ENCODE measurements at places on chromosomes 3 and 15.

- DNase-seq: no peak
Observed at GRCh38 chr15:85588677-85589076, 206.0 kb downstream of the KLHL25 start.

- no peak for DNase-seq
Observed at GRCh38 chr3:196843435-196844110, 24.1 kb upstream of the SENP5 start.

DNA sequence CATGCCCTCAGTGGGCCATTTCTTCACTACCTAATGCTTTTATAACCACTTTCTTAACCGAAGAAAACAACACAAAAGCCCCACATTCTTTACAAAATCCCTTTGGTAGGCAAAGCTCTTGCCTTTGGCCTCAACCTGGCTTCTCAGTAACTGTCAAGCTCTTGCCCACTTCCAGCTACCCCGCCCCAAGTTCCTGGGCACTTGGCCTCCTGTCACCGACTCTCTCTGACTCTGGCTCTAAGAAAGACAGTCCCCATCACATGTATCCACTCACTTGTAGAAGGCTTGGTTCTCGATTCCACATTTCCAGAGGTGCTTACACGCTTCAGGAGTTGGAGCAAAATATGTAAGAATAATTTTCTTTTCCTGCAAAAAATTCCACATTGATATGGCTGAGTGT is 61.1 kb downstream of the WDR76 start:
- DNase-seq: no peak

GRCh38 chr15:36940636-36941260 is 159.6 kb downstream of the MEIS2 start:
- no peak for DNase-seq

- no peak for DNase-seq
Observed at GRCh38 chr15:34070003-34070402, 31.0 kb upstream of the AVEN start.

- peak; percentile 27 for DNase-seq
Observed at GRCh38 chr15:55588070-55588814, at the start of gene PYGO1. Gene PYGO1, minus strand, starts transcription at chr15:55588345. Its CDS starts 462 bp downstream, at chr15:55587883.

DNA sequence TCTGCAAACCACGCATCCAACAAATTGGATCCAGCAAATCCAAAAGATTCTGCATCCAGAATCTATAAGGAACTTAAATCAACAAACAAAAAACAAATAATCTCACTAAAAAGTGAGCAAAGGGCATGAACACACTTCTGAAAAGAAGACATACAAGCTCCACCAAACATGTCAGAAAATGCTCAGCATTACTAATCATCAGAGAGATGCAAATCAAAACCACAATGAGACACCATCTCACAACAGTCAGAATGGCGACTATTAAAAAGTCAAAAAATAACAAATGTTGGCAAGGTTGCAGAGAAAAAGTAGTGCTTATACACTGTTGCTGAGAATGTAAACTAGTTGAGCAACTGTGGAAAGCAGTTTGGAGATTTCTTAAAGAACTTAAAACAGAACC is 21.6 kb upstream of the SLC25A36 start:
- no peak for DNase-seq

DNA sequence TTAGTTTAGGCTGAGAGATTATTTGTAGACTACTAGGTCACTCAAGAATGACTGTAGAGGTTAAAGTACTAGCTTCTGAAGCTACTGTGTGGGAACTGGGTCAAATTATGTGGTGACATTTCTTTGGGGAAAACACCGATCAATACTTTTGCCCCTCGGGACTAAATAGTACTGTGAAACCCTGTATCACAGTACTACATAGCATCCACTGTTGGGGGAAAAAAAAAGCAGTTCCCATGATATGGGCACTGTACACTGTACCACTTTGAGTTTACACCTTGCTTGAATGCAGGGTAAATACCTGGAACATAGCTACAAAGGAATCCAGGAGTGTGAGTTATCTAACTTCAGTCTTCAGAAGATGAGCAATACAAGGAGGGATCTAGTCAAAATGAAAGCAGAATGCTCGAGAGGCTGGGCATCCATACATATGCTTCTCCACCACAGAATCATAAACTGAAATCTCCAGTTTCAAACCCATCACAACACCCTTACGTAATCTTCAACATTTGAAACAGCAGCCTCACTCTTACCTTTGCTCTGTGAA is 311.4 kb downstream of the UNC13C start:
- DNase-seq: no peak

DNA sequence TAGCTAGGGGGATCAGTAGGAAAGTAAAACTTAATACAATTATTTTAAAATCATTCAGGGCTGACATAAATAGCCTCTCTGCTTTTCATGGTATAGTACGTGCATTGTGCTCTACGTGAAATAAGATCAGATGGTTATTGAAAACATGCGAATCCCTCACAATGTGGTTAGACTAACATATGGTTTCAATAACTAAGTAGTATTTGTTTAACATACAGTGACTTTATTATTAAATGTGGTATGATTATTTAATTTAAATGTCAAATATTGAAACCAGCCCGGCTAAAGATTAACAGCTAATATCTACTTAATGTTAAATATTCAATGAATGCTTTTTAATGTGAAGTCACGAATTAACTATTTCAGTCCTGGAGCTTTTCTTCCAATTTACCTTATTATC is 473.9 kb upstream of the THBS1 start:
- no peak for DNase-seq

GRCh38 chr15:60091157-60091556 is 87.0 kb downstream of the FOXB1 start:
- DNase-seq: no peak

GRCh38 chr3:65168547-65168946 is 480.7 kb upstream of the ADAMTS9 start:
- DNase-seq: no peak

GRCh38 chr3:194434503-194434902 is 35.4 kb upstream of the GP5 start:
- DNase-seq: no peak

GRCh38 chr3:98737301-98737700 is 25.8 kb upstream of the ST3GAL6 start:
- DNase-seq: no peak

GRCh38 chr3:126135071-126135405 is 45.3 kb downstream of the ALDH1L1 start:
- no peak for DNase-seq

DNA sequence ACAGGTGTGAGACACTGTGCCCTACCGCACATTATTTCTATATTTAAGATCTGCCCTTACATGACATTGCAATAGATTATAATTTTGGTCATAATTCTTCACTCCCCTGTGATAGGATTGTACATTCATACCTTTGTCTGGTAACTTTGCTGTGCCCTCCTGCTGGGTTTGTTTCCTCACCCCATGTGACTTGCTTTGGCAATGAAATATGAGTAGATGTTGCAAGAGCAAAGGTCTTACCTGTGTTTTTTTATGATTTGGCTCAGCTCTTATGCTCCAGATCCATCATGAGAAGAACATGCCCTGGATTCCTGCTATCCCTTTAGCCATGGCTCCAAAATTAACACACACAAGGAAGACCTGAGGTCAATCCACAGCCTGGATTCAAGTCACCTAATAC is 137.7 kb upstream of the EOMES start:
- DNase-seq: no peak

DNA sequence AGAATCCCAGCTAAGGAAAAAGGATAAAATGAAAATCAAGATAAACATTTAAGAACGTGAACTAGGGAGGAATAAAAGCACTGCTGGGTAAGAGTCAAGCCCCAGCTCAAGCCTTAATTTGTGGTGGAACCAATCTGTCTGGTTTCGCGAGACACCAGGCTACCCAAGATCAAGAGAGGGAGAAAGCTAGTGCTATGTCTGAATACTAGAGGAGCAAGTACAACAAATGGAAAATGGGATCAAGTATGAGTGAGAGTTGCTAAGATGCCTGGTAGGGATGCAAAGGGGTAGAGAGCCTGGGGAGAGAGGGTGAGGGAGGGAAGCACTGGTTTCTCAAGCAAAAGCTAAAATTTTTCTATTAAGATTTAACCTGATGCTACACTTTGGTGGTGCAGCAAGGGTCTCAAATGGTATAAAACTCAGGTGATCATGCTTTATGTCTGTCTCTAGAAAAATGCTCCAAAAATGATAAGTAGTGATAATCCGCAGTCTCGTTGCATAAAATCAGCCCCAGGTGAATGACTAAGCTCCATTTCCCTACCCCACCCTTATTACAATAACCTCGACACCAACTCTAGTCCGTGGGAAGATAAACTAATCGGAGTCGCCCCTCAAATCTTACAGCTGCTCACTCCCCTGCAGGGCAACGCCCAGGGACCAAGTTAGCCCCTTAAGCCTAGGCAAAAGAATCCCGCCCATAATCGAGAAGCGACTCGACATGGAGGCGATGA is 1.7 kb upstream of the SETD5 start:
- no peak for DNase-seq

- no peak for DNase-seq
Observed at GRCh38 chr3:128551867-128552266, 58.9 kb upstream of the GATA2 start.

DNA sequence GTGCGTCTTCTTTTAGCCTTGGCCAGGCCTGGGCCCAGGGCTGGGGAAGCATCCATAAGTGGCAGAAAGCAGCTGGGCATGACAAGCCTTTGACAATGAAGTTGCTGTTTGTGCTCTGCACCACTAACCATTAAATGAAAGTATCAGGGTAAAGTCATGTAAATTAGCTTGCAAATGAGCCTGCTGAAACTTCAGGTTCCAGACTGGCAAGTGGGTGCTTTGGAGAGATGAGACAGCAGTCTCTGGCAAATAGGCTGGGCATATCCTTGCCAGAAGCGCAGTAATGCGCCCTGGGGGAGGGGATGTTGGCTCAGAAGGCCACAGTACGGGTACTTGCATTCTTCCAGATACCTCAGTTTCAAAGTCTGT is 40.7 kb downstream of the RAB6B start:
- DNase-seq: no peak

DNA sequence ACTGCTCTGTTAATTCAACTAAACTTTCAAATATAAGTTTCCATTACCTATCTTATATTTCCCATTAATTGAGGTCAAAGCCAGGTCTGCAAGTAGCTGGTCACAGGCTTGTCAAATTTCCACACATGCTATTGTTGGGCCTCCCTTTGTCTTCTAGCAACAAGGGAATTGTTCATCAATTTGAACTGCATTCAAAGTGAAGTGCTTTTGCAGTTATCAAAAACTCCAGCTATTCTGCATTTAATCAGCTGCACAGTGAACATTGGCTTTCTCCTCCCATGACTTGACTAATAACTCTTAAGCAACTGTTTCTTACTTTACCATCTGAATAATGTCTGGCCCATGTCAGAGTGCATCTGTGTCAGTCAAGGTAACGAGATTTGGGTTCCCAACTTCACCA is 198.4 kb downstream of the KCNH8 start:
- DNase-seq: no peak

- DNase-seq: peak; percentile 66
Observed at GRCh38 chr15:68795298-68795848, 25.3 kb downstream of the ANP32A start.

- DNase-seq: no peak
Observed at GRCh38 chr3:133191818-133192217, 153.6 kb downstream of the TMEM108 start.

DNA sequence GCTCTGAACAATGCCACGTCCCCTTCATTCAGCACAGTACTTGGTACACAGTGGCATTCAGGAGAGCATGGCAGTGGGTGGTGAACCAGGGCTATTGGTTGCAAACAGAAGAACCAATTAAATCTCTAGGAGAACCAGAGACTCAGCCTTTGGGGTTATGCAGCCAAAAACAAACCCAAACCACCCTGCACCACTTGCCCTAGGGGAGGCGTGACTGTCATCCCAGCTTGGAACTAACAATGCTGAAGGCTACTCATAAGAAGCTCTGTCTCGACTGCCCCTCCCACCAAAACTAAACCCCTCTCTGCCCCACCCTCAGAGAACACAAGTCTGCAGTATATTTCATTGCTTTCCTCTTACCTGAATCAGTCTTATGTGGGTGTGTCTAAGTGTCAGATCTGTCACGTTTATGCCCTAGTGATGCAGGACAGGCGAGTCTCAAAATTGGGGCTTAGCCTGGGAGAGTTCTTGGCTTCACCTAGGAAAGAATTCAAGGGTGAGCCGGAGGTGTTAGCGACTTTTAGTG is 15.2 kb upstream of the KLHL40 start:
- no peak for DNase-seq

DNA sequence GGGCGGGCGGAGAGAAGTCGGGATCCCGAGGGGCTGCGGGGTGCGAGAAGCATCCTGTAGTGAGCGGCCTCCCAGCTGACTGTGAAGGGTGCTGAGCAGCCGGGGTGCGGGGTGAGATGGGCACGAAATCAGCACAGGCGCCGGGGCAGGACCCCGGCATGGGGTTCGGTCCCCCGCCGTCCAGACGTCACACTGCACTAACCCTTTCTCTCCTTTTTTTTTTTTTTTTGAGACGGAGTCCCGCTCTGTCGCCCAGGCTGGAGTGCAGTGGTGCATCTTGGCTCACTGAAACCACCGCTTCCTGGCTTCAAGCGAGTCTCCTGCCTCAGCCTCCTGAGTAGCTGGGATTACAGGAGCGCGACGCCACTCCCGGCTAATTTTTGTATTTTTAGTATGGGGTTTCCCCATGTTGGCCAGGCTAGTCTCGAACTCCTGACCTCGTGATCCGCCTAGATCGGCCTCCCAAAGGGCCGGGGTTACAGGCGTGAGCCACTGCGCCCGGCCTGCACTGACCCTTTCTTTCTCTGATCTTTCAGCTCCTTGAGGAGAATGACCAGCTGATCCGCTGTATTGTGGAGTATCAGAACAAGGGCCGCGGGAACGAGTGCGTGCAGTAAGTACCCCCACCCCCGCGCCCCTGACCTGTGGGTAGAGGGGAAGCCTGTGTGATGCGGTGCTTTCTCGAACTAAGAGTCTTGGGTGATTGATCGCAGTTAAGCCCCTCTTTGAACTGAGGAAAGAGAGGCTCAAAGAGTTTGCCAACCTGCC is 513 bp downstream of the SS18L2 start:
- DNase-seq: no peak

- no peak for DNase-seq
Observed at GRCh38 chr3:132499071-132499470, 81.8 kb downstream of the DNAJC13 start.

DNA sequence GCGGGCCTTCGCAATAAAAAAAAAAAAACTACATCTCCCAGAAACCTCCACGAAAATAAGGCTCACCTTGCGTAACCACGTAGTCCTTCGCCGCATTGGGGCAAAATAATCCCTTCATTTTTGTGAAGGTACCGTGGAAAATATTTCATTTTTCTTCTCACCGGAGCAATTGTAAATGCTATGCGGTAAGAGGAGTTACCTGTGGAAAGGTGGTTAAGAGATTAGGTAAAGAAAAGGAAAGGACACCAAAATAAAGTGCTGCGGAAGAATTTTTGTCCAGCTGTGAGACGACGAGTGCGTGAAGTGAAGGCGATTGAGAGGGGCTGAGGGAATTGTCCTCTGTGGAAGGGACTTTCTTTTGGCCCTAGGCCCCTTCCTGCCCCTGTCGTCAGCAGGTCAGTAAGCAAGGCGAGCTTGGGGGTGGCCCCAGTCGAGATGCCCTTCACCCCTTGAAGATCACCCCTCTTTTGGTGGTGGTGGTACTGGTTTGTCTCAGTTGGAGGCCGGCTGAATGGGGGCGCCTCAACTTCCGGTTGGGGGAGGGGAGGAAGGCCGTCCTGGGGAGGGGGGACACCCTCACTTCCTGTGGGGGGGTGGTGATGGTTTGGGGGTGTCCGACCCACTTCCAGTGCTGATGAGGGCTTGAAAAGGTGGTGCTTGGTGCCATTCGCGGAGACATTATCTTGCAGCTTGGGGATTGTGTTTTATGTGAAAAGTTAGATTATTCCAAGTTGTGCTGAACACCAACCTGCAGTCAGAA is at the start of gene HMG20A:
Gene HMG20A, plus strand, starts transcription at position 279 of the 760 bp plus-strand sequence. CDS start 37,520 bp downstream, outside the sequence.
- peak; percentile 58 for DNase-seq

GRCh38 chr3:153221748-153222162 is 59.7 kb downstream of the RAP2B start:
- DNase-seq: peak; percentile 66

GRCh38 chr3:154568064-154568463 is 138.1 kb upstream of the GPR149 start:
- no peak for DNase-seq
